ENCODE measurements at places on chromosomes 3 and 15.

- no peak for DNase-seq
Measured at GRCh38 chr3:196677353-196677752, 34.7 kb downstream of the CEP19 start.

DNA sequence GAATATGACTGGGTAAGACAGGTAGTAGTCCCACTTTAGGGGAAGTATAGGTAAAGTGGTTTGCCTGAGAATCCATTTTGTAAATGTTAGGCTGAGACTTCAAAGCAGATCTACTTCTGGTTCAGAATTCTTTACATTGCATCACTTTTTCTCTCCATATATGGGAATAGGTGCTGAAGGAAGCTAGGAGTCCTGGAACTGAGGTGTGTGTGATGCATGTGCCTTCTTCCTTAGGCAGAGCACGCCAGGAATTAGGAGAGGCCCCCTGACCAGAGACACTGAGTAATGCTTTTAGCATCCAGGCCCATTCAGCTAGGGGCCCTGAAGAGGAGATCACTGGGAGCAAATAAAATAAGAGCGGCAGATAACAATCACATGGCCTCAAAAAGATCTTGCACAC is 69.2 kb upstream of the DCP1A start:
- no peak for DNase-seq

- no peak for DNase-seq
Measured at GRCh38 chr3:49182682-49183081, 11.3 kb downstream of the KLHDC8B start.

GRCh38 chr3:40055956-40056355 is 246.5 kb downstream of the MYRIP start:
- DNase-seq = no peak
